ENCODE measurements at places on chromosomes 4 and X.

GRCh38 chr4:150136481-150136880 lies 58.2 kb downstream of the DCLK2 start:
- no peaks in the 10 kb centered on the region for H3K36me3 ChIP-seq
- DNase-seq = no peak
- H3K27ac ChIP-seq = no peak overlapping the region
- H3K27me3 ChIP-seq = no peaks in the 10 kb centered on the region
- no peak overlapping the region for H3K4me3 ChIP-seq

DNA sequence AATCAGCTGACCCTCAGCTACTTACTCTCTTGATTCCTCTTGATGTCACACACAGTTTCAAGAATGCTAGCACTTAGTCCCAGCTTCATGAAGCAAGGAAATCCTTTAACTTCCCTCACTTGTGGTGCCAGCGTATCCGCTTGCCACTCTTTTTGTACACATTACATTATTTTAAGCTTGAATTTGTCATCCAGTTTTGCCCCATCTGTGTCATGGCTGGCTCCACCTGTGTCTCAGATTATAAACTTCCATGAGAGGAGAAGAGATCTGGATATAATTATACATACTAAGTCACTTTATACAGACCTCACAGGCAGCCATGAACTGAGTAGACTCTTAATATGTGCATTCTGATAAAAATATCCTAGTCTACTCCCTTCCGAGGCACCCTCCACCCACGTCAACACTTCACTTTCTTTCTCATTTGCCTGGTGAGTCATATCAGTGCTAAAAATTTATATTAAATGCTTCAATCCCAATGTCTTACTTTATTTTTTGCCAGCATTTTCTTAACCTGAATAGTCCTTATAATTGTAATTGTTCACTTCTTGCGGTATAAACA lies 35.1 kb downstream of the GABRA2 start:
- DNase-seq = no peak
- H3K27ac ChIP-seq = no peak overlapping the region
- H3K4me3 ChIP-seq = no peak overlapping the region

DNA sequence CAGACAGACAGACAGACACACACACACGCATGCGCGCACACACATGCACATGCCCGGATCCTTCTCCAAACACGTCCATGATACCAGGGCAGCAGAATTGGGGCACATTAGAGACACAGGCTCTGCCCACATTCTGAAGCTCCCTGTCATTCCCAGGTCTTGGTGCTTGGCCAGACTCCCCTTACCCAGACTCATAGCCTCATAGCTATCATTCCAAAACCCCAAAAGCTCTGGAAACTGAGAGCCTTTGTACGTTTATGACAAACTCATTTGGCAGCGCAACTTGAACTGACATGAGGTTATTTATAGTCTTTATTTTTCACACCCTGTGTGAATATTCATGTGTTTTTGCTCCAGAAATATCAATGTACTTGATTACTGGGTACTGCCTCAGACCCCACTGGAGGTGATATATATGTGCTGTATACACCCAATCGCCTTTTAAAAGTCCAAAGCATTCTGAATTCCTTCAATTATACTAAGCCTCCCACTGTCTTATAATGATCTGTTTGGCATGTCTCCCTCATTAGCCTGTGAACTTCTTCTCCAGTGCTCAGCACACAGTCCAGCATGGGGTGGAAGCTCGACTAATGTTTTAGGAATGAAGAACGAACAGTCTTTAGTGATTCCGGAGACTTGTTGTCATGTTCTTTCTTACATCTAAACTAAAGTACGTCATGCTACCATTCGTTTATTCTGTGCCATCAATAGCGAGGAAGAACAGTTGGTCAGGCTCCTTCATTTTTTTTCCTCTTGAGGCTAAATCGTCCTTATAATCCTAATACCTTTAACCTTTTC lies 45.0 kb downstream of the RTL9 start:
- no peaks in the 10 kb centered on the region for H3K36me3 ChIP-seq
- no peak overlapping the region for H3K4me3 ChIP-seq
- H3K27me3 ChIP-seq = peaks cover 3% of the 10 kb centered on the region

DNA sequence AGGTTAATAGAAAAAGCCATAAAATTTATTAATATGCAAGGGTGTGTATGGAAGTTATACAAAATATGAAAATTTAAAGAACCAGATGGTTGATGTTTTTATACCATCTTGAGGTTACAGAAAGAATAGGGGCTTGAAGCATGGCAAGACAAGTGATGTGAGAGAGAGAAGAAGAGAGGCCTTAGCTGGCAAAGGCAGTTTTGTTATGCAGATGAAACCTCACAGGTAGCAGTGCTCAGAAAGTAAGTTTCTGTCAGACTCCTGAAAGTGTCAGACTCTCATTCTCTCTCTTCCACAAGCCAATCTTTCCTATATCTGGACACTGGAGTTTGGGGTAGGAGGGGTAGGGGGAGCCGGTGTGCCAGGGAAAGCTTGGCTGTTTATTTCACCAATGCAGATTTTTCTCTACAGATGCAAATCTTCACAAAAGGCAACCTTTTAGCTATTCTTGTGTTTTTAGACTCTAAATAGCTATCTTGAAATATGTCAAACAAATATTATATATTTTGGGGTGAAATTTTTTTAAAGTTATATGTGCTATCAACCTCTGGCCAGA lies 124.5 kb downstream of the CFAP299 start:
- H3K27me3 ChIP-seq = no peaks in the 10 kb centered on the region
- no peak overlapping the region for H3K27ac ChIP-seq
- no peaks in the 10 kb centered on the region for H3K36me3 ChIP-seq
- DNase-seq = no peak

DNA sequence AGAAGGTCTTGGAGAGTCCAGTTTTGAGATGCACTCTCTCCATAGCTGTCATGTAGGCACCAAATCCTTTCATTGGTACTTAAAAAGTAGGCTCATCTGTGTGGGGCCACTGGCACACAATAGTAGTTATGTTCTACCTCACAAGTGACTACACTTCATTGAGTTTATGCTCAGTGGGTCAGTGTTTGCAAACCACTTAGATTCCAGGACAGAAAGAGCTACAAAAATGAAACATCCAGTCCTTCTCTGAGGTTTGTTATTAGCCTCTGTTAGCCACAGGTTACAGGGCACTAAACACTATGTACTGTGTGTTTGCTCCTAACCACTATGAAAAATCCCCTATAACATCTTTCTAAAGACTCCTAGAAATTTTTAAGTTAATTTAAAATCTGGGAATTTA lies 13.8 kb downstream of the RAB28 start:
- no peaks in the 10 kb centered on the region for H3K36me3 ChIP-seq
- no peak for DNase-seq
- no peak overlapping the region for H3K4me3 ChIP-seq
- H3K4me1 ChIP-seq = peaks cover 9% of the 10 kb centered on the region

GRCh38 chr4:47566969-47567368 lies 81.9 kb downstream of the ATP10D start:
- H3K4me1 ChIP-seq = peaks cover 14% of the 10 kb centered on the region
- H3K27ac ChIP-seq = no peak overlapping the region
- no peak for DNase-seq
- peaks cover 3% of the 10 kb centered on the region for H3K27me3 ChIP-seq
- no peaks in the 10 kb centered on the region for H3K36me3 ChIP-seq
- no peak overlapping the region for H3K4me3 ChIP-seq

DNA sequence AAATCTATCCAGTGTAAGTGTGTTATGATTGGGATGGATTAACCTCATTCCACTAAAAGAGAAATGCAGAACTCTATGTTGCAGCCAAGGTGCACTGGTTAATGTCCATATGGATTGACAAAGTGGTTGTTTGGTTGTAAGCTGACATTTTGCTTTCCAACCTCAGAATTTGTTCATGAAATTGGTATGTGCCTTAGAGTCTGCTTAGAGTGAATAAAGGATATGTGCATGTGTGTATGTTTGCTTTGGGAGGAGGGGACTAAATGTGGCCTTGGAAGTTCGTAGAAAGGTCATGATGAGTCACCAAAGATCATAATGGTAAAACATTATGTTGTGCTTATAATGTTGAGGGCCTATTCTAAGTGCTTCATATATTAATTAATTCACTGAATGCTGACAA lies 44.1 kb upstream of the MBNL3 start:
- no peaks in the 10 kb centered on the region for H3K4me1 ChIP-seq
- H3K27me3 ChIP-seq = no peaks in the 10 kb centered on the region
- DNase-seq = no peak
- no peaks in the 10 kb centered on the region for H3K36me3 ChIP-seq
- H3K27ac ChIP-seq = no peak overlapping the region

DNA sequence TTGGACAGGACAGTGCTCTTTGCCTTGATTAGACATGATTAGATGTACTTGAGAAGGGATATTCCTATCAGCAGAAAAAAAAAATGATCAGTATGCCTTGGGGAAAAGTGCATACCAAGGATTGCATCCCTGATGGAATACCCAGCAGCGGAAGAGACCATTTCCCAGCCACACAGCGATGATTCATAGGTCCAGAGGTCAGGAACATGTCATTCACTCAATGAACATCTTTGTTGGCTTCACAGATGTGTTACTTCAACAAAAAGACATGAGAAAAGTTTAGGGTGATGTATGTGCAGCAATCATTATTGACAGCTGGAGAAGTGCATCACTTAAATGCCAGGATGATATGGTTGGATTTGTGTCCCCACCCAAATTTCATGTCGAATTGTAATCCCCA lies 293.5 kb downstream of the ZNF674 start:
- H3K27ac ChIP-seq = no peak overlapping the region
- H3K36me3 ChIP-seq = no peaks in the 10 kb centered on the region
- no peaks in the 10 kb centered on the region for H3K4me1 ChIP-seq
- no peak overlapping the region for H3K4me3 ChIP-seq

GRCh38 chr4:57042711-57043169 lies 64.0 kb downstream of the POLR2B start:
- no peak overlapping the region for H3K27ac ChIP-seq
- peaks cover 4% of the 10 kb centered on the region for H3K4me1 ChIP-seq
- DNase-seq = no peak
- H3K27me3 ChIP-seq = peaks cover 2% of the 10 kb centered on the region
- peaks cover 7% of the 10 kb centered on the region for H3K36me3 ChIP-seq

DNA sequence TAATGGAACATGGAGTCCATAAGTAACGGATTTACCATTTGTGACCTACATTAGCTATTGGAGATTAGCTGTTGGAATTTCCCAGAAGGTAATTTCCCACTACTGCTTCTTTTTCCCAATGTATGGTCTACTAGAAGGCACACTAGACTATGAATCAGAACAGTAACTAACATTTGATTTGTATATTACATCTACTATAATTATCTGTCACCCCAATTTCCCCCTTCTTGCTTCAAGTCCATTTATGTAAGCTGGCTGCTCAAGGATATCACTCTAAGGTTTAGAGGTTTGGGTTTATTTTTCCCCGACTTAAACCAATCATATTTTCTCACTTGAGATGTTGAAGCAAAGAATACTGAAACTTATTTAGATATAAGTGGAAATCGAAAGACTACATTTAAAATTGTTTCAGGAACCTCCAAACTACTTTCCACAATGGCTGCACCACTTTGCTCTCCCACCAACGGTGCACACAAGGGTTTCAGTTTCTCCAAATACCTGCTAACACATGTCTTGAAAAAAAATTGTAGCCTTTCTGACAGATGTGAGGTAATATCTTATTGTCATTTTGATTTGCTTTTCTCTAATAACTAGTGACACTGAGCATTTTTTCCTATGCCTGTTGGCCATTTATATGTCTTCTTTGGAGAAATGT lies 33.3 kb upstream of the H2AZ1 start:
- H3K27ac ChIP-seq = no peak overlapping the region
- H3K4me3 ChIP-seq = no peak overlapping the region
- DNase-seq = no peak
- H3K36me3 ChIP-seq = no peaks in the 10 kb centered on the region
- no peaks in the 10 kb centered on the region for H3K4me1 ChIP-seq
- no peaks in the 10 kb centered on the region for H3K27me3 ChIP-seq

DNA sequence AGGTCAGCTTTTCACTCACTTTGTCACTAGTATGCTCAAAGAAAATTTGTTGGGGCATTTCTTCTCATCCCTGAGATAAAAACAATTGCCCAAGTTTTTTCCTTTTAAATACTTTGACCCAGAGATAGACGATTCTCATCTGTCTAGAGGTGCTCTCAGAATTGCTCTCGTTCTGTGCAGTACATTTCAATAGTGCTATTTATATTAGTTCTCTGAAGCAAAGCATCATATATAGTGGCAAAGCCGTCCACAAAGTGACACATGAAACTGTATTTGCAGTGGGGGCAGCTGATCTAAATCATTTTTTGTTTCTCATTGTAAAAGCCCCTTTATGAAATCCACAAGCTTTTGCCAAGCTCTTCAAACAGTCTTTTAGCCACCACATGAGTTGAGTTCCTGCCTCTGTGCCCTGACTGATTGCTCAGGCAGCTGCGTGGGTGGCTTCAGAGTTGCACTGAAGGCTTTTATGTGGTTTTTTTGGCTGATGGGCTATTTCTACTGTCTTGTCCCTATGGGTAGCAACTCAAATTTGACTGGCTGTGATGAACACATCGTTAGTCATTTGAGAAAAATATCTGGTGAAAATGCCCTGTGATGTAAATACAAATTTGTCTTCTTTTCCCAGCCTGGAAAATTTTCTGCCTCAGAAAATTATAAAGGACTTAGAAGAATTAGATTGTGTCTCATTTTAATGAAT lies 119.1 kb upstream of the OTUD4 start:
- H3K27ac ChIP-seq = no peak overlapping the region
- no peaks in the 10 kb centered on the region for H3K36me3 ChIP-seq
- H3K4me3 ChIP-seq = no peak overlapping the region
- peaks cover 2% of the 10 kb centered on the region for H3K27me3 ChIP-seq
- DNase-seq = no peak
- H3K4me1 ChIP-seq = no peaks in the 10 kb centered on the region

DNA sequence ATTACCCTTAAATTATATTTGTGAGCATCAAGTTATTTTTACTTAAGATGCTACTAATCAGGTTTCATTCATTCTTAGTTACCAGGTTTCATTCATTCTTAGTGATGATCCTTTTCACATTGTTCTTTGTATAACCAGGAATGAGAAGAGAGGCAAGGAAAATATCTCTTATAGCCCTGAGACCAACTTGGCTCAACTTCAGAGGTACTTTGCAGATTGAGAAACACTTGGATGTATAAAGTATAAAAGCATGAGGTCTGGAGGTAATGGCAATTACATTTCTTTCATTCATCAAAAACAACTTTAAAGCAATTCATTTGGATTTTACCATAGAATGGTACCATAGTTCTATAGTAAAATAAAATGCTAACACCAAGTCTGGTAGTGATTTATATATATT lies 231.0 kb downstream of the PRDM5 start:
- H3K4me3 ChIP-seq = no peak overlapping the region
- DNase-seq = no peak
- no peaks in the 10 kb centered on the region for H3K36me3 ChIP-seq
- no peak overlapping the region for H3K27ac ChIP-seq
- H3K4me1 ChIP-seq = no peaks in the 10 kb centered on the region
- H3K27me3 ChIP-seq = no peaks in the 10 kb centered on the region

DNA sequence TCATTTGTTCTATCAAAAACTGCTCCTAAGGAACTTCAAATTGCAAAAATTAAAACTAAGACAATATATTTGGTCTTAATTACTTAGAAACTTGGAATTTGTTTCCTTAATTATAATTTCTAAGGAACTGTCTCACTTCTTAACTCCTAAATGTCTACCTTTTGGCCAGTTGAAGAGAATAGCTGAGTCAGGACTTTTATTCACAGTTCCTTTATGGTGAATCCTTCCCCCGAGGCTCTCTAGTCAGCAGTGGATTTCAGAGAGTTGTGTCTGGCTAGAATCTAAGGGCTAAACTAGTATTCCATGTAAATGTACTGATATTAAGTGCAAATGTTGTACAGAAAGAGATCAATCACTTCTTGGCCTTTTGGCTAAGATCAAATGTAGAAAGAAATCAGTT lies 69.3 kb downstream of the AMMECR1 start:
- peaks cover 3% of the 10 kb centered on the region for H3K27me3 ChIP-seq
- no peaks in the 10 kb centered on the region for H3K36me3 ChIP-seq
- DNase-seq = no peak
- H3K4me1 ChIP-seq = no peaks in the 10 kb centered on the region

Data from glutamatergic neuron (in vitro differentiated cells).